Hematopoietic multipotent progenitor cell treated with erythropoietin and hydrocortisone succinate and interleukin-3 and kit ligand, for 6 days (in vitro differentiated cells): ENCODE measurements at places on chromosomes 2 and 18.

DNA sequence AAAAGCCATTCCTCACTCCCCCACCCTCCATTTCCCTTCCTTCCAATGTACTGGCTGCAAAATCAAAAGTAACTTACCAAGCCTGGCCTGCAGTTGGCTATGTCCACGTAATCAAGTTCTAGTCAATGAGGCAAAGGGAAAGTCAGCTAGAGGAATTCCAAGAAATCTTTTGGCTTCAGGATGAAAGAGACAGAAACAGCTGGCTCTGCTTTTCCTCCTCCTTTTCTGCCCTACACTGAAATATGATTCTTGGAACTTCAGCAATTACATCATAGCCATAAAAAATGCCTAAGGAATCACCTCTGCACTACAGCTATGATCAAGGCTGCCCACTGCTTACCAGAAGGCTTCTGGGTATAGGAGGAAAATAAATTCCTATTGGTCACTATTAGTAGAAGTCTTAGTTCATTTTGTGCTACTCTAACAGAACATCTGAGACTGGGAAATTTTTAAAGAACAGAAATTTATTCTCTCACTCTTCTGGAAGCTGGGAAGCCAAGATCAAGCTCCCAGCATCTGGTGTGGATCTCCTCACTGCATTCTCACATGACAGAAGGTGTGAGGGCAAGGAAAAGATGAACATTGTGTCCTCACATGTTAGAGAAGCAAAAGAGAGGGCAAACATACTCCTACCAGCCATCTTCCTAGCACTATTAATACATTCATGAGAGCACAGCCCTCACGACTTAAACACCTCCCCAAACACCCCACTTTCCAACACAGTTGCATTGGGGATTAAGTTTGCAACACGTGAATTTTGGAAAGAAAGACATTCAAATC is 219.9 kb downstream of the TMX3 start:
- DNase-seq, result no peak

DNA sequence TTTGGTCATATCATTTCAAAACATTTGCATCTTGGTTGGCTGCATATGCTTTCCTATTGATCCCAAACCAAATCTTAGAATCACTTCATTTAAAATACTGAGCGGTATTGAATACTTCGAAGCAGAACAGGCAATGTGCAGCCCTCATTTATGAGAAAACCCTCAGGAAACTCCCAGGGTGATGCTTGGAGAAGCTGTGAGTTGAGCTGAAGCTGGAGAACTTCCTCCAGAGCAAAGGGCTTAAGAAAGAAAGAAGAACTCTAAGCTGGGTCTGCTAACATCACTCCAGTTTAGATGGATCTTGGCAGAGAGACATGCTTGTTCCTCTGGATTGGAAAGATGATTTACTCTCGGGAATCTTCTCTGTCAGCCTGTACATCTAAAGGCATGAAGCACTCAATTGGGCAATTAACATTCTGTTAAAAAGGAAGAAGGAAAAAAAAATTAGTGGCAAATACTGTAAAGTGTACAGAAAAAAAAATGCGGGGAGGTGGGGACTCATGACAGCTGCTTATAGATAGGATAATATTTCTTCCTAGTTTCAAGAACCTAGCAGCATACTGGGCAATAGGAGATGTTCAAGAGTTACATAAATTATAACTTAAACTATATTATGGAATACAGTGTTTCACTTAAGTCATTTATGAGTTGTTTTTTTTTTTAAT is 49.5 kb downstream of the ATIC start:
- DNase-seq, result no peak

- no peak for DNase-seq
These were observed 201.0 kb downstream of the SMAD7 start for GRCh38 chr18:48749768-48750167.

DNA sequence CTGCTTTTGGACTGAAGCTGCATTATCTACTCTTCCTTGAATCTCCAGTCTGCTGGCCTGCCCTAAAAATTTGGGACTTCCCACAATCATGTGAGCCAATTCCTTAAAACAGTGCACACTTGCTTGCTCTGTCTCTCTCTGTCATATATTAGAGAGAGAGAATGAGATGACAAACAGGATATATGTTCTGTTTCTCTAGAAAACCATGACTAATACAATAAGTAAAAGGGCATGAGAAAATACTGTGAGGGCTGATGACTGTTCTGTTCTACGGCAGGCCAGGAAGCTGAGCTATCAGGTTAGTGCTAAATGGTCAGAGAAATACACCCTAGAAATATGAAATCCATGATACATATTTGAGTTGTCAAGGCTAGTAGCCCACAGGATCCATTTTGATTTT is 1896.8 kb upstream of the CELF4 start:
- DNase-seq, result no peak

DNA sequence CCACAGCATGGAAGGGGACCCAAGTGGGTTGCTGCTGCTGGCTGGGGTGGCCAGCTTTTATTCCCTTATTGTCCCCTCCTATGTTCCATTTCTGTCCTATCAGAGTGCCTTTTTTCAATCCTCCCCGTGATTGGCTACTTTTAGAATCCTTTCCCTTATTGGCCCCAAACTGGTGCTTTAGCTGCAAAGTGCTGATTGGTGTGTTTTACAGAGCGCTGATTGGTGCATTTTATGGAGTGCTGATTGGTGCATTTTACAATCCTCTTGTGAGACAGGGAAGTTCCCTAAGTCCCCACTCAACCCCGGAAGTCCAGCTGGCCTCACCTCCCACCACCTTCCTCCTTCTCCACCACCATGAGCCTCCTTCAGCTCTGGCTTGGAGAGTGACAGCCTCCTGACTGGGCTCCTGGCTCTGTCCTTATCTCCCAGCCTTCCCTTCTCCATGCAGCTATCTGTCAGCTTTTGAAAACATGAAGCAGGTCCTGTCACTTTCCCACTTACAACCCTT is 20.7 kb upstream of the PLB1 start:
- DNase-seq, result no peak
